ENCODE measurements at places on chromosomes 6 and 20. TPM values are rescaled to one million over a fixed set of nuclear protein-coding genes. Genes with fewer than 3 reads are reported as not detected.

DNA sequence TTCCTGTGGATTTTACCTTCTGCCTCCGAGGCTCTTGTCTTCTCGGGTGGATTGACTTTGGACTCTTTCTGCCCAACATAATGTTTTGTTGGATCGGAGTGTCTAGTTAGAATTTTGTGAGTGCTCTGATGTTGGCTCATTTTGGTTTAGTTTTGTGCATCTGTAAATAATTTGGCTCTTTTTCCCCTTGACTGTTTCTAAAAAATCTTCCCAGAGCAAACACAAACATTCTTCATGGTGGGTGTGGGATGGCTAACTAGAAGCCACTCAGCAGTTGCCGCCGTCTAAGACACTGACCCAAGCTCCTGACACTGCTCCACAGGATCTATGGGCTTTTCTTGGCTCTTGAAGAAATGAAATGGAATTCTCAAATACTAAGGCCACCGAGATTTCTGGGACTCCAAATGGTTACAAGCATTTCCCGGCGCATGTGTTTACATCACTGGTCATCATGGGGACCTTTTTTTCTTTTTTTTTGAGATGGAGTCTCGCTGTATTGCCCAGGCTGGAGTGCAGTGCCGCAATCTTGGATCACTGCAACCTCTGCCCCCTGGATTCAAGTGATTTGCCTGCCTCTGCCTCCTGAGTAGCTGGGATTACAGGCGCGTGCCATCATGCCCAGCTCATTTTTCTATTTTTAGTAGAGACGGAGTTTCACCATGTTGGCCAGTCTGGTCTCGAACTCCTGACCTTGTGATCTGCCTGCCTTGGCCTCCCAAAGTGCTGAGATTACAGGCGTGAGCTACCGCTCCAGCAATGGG, 92.0 kb upstream of the FRMD1 start:
- H3K27ac ChIP-seq = peak overlapping the region; percentile 12
- no peaks in the 10 kb centered on the region for H3K27me3 ChIP-seq
- no peaks in the 10 kb centered on the region for H3K36me3 ChIP-seq

DNA sequence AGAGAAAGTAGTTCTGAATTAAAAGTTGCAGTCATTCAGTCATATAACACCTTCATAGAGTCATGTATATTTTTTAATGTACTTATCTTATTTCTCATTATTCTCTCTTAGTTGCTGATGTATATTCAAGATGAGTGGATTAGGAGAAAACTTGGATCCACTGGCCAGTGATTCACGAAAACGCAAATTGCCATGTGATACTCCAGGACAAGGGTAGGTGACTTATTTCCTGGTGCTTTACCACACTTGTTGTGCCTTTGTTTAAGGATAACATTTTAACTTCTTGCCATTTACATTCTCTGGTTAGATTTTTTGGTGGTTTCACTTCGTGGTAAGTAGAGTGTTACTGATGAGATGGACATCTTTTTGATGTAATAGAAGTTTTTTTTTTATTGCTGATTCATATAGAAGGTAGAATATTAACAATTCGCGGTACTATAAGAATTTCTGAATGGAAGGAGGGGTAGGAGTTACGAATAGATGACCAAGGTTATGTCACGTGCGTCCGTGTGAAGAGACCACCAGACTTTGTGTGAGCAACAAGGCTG, 120.5 kb downstream of the NCOA3 start:
- no peaks in the 10 kb centered on the region for H3K36me3 ChIP-seq
- H3K27ac ChIP-seq = no peak overlapping the region
- no peaks in the 10 kb centered on the region for H3K27me3 ChIP-seq
- no peaks in the 10 kb centered on the region for H3K4me1 ChIP-seq

The NRSN1 gene
- not detected for total RNA-seq

The CDH4 gene
- not detected for total RNA-seq

The SLC29A1 gene
- total RNA-seq = 82.1 TPM

All from uterus (tissue), 4 donors.